ENCODE measurements at places on chromosomes 16 and 17.

GRCh38 chr17:76014925-76015261 lies 12.2 kb downstream of the EVPL start:
- no peak for DNase-seq

DNA sequence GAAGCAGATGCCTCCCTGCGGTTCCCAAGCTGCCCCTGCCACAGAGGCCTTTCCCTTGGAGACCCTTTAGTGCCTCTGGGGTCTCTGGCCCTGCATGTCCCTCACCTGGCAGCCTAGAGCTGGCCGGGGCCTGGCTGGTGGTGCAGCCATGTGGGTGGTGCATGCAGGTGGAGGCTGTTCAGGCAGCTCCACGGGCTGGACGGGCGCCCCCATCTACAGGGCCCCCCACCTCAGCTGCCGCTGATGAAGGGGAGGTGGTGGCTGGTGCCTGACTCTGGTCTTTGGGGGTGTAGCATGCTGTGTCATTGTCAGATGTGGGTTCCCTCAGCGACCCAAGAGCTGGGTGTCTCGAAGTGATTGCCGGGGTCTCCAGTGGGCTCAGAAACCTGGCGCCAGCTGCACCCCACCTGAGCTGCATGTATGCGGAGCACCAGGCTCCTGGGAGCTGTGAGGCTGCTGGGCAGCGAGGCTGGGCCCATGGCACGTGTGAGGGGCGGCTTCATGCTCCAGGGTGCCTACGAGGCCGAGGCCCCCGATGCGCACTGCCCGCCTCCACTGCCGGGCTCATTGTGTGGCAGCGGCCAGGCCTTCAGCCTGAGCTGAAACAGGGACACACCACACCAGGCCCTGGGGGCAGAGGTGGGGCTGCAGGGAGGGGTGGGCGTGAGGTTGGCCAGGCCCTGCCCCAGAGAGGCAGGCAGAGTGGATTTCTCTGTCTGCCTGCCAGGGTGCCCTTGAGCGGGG lies 57.0 kb downstream of the BAIAP2 start:
- DNase-seq = no peak

- DNase-seq = no peak
Measured at GRCh38 chr16:47966325-47966724, 189.5 kb downstream of the ABCC12 start.

DNA sequence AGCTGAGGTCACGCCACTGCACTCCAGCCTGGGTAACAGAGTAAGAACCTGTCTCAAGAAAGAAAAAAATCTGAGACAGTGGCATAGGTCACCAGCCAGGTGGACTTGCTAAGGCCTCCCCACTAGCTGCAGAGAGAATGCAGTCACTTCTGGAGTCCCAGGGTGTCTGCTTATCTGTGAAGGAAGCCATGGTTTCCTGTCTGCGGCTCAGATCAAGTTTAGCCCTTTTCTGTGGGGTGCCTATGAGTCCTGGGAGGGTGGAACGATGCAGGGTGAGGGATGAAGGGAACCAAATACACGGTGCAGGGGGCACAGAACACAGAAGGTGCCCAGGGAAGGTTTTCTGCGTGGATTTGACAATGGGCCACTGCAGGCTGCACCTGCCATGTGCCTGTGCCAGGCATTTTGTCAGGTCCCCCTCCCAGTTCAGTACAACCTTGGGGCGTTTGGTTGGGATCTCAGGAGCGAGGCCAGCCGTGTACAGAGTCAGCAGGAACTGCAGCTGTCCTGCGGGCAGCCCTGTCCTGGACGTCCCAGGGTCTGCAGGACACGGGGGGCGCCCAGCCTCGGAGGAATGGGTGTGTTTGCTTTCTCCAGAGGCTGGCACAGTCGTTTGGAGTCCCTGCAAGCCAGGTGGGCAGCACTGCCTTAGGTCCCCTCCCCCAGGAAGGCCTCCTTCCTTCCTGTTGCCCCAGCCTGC lies 41.8 kb downstream of the RAB11FIP4 start:
- DNase-seq = no peak

DNA sequence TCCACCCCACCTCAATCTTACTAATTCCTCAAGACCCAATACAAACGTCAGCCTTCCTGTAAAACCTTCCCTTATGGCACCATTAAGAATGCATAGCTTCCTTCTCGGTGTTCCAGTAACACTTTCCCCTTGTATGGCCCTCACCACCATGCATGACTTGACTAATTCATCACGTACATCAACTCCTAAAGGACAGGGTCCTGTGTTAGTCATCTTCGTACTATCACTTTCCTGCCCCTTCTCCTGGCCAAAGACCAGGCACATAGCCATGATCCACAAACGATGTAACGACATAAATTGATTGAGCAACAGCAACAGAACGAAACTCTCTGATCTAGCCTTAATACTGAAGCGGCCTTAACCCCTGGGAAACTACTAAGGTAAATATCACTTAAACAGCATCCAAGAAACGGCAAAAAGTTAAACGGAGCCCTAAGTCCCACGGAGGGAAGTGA lies 612 bp downstream of the PSMD12 start:
- no peak for DNase-seq
